Activated naive CD8-positive, alpha-beta T cell treated with anti-CD3 and anti-CD28 coated beads for 36 hours (primary cell): ENCODE measurements at places on chromosomes 1 and 21. TPM values are rescaled to one million over a fixed set of nuclear protein-coding genes. Genes with fewer than 3 reads are reported as not detected.
A peak's percentile ranks its signal among the peaks of the same experiment; 100 is the strongest.

DNA sequence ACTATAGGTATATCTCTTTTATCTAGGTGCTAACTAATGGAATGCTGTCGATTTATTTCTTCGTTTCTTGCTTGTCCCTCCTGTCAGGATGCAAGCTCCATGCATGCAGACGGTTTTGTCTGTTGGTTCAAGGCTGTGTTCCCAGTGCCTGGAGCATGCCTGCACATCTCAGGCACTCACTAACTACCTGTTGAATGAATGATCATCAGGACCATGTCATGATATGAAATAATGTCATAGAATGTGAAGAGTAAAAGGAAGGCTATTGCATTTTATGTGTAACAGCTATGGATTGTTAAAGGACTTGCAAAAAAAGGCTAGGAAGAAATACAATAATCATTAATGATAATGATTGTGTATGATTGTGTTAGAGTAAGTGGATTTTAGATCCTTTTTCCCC lies 4.2 kb downstream of the GPR25 start:
- no peak for DNase-seq

DNA sequence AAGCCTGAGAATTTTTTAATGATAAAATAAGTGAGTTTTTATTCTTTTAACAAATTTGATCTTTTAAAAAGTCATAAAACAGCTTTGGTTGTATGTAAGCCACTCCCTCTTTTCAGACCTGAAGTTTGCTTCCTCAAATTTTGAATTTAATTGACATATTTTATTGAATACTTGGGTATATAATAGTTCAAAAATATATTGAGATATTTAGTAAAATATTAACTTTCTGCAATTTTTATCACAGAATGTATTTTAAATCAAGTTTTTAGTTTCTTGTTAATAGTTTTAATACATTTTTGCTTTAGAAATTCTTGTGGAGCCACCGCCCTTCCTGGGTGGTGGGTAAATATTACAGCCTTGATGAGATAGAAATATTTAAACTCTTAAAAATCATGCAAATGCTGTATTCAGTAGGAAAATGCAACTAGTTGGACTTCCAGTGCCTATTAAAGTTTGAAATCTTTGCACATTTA lies 867 bp downstream of the PTPRC start:
- DNase-seq: no peak

GRCh38 chr1:19062258-19063029 lies 106.0 kb upstream of the IFFO2 start:
- DNase-seq: no peak

GRCh38 chr1:178352790-178353416 lies 143.9 kb downstream of the CLEC20A start:
- no peak for DNase-seq

- no peak for DNase-seq
Observed at GRCh38 chr1:39789571-39790110, 976 bp upstream of the BMP8B start.

- DNase-seq: no peak
Observed at GRCh38 chr1:59057211-59057694, 239.6 kb upstream of the FGGY start.

DNA sequence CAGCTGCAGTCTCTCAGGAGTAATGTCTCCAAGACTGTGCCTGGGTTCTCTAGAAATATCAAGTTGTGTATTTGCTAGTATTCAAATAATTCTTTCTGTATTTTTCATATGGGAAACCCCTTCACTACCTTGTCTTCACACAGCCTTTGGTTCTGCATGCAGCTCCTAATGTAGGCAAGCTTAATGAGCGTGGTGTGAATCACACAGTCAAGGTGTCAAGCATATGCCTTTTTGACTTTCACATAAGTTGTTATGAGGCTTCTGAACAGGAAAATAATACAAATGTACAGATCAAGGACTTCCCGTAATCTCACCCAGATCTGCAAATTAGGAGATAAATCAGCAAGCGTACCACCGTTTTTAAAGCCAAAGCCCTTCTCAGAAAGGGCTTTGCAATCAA lies at the start of gene FCRL3:
TSS of gene FCRL3 (minus strand) at position 38 of the 400 bp plus-strand sequence. CDS start 280 bp downstream, outside the sequence.
- DNase-seq: no peak

DNA sequence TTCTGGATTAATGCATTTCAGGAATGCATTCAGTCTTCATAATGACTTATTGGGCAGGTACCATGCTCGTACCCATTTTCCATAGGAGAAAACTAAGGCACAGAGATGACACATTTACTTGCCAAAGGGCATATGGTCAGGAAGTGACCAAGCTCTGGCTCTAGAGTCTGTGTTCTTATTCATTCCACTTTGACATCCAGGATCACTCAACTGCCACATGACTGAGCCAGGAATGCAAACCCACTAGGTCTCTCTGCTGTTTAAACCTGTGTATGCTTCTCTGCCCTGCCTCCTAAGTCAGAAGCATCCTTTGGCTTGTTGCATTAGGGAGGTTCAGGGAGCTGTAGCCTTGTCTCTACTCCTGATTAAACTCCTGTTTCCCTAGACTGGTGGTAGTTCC lies 7.5 kb downstream of the KAZN start:
- no peak for DNase-seq

- DNase-seq: no peak
Observed at GRCh38 chr1:167737169-167737568, 15.4 kb downstream of the MPZL1 start.

- no peak for DNase-seq
Observed at GRCh38 chr21:41725421-41726031, 41.3 kb downstream of the RIPK4 start.

DNA sequence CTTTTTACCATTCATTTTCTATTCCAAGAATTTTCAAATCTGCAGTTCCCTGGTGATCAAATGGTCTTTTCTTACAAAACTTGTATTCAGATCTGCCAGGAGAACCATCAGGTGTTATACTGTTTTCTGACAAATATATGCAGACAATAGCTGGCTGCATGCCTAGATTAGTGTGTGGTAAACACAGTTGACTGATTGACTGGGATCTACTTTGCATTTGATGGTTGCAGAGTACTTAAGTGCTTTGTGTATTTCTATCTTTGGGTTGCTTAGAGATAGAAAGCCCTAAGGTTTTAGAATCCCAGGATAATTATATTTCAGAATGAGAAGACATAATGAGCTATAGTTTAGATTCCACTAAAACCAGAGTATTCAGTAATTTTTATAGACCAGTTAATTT lies 102.0 kb upstream of the CHODL start:
- DNase-seq: no peak

- no peak for DNase-seq
Observed at GRCh38 chr1:1996207-1996651, 7.4 kb downstream of the CFAP74 start.

- no peak for DNase-seq
Observed at GRCh38 chr1:86370601-86371022, 25.5 kb downstream of the ODF2L start.

DNA sequence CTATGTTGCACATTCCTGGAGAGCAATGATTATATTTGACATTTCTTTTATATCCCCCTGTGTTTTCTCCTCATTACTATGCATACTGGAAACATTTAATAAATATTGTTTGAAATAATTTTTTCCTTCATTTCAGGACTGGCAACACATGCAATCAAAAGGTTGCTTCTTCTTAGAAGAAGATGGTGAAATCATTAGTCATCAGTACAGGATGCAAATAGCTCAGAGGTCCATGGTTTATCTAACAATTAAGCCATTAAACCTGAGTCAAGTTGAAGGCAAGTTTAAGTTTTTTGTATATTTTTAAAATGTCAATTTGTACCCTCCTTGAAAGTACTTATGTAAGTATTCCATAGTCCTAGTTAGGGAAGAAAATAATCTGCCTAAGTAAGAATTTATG lies 22.5 kb downstream of the EFCAB7 start:
- no peak for DNase-seq

DNA sequence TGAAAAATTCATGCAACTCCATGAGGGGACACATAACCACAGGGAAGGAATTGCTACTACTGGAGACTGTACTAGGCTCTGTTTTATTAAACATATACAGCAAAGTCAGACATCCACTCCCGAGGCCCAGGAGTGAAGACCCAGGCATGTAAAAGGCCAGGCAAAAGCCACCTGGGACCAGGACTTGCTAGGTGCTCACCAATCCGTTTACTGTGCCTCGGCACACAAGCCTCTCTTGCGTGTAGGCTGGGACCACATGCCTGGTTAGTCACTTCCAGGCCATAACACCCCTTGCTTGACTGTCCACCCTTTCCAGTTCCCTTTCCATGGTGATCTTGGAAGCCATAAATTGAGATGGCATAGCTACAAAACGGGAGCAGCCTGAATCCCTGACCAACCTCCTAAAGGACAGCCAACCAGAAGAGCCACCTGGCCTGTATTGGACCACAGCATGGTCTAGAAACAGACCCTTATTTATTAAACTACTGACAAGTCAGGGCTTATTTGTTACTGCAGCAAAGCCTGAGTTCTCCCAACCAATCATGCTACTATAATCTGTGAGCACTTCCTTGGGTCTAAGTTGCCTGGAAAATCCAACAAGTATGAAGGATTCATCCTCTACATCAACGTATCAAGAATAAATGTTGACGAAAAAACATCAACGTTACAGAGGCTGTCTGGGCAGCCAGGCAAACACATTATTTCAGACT lies 39.7 kb downstream of the URB1 start:
- DNase-seq: no peak

GRCh38 chr1:11099310-11100148 lies at the start of gene EXOSC10:
Gene EXOSC10, minus strand, starts transcription at chr1:11099869. Its CDS starts 38 bp downstream, at chr1:11099831.
- DNase-seq: peak; percentile 97

GRCh38 chr1:233675446-233675845 lies 61.5 kb downstream of the KCNK1 start:
- DNase-seq: no peak

GRCh38 chr1:33516891-33517567 lies 44.6 kb downstream of the ZSCAN20 start:
- DNase-seq: no peak

- DNase-seq: no peak
Observed at GRCh38 chr21:42311160-42311559, 4.0 kb downstream of the TFF3 start.

GRCh38 chr21:24594082-24594481 lies 1013.2 kb downstream of the MRPL39 start:
- no peak for DNase-seq

GRCh38 chr21:36989699-36990507 lies 16.6 kb upstream of the RIPPLY3 start:
- DNase-seq: peak; percentile 92

DNA sequence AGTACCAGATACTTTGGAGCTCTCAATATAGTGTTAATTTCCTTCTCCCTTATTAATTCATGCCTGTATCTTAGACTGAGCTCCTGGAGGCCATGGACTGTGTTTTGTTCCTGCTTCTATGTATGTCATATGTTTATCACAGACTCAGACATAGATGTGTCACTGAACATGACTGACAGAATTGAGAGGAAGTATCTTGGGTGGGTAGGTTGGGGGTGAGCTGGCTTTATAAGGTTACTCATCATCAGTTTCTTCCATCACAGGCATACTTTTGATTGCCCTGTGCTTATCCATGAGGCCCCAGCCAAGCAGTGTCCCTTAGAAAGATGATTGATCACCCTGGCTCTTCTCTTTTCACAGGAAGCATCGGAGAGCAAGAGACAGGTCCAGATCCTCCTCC lies 5.6 kb upstream of the SH3D21 start:
- DNase-seq: no peak

GRCh38 chr1:183472488-183473216 lies at the start of gene SMG7:
Gene SMG7, plus strand, starts transcription at chr1:183472499. Its CDS starts 122 bp downstream, at chr1:183472621.
- DNase-seq: peak; percentile 55

- no peak for DNase-seq
Observed at GRCh38 chr1:114384922-114385321, 126.1 kb downstream of the TRIM33 start.

- no peak for DNase-seq
Observed at GRCh38 chr1:55052221-55053142, 13.1 kb downstream of the PCSK9 start.

GRCh38 chr1:156053768-156054499 lies at the start of gene UBQLN4:
Gene UBQLN4, minus strand, starts transcription at chr1:156053798. Its CDS starts 97 bp downstream, at chr1:156053701.
- DNase-seq: peak; percentile 88

- no peak for DNase-seq
Observed at GRCh38 chr21:33132054-33132453, 62.1 kb downstream of the OLIG1 start.

GRCh38 chr1:229480495-229480894 lies 27.6 kb downstream of the NUP133 start:
- no peak for DNase-seq

GRCh38 chr1:158049853-158050252 lies 56.4 kb downstream of the KIRREL1 start:
- DNase-seq: no peak

DNA sequence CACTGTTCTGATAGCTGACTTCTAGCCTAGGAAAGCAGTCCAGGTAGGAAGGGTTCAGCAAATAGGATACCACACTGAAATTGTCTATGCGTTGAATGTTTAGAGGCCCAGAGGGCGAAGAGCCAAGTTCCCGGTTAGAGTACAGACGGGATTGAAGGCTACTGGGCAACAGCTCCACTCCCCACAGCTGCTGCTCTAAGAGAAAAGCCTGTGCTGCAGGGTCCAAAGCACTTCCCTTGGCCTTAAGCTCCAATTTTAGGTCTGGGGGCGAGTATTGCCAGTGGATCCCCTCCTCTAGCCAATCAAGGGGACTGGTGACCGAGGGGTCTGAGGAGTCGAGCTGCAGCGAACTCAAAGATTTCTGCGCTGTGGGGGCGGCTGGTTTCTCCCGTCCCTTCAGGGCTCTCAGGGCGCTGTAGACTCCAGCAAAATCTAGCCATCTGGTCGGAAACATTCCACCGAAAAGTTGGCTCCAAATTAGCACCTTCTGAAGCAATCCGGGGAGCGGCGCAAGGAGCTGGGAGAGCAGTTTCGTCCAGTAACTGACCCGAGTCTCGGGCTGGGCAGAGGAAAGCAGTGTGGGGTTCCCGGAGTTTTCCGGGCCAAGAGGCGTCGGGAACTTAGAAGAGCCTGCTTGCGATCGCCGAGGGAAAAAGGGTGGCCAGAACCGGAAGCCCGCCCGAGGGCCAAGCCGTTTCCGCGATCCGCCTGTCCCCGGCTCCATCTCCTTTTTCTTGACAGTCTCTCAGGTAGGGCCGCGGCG lies 748 bp downstream of the PPP1R15B start:
- peak; percentile 52 for DNase-seq

DNA sequence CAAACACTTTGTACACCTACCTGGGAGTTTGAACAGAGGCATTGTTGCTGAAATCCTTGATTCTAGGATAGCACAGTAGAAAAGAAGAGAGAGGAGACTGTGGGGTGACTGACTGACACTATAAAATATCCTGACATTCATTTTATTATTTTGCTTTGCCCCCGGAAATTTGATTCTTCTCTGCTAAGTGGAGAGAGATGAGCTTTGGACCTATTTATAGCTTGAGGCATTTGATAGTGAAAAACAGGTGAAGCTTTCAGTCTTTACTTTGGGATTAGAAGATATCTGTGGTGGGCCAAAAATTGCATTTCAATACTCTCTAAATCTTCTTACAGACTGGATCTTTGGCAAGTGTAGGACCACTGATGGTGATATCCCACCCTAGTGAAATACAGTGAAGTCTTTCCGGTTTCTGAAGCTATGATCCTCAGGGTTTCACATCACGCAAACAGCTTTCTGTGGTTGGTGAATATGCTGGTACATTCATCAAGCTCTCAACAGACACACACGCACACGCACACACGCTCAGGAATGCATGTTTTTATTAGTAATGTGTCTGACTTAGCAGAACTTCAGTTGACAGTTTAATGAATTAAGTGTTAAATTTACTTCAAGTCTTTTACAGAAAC lies at the start of gene AMPD1:
TSS of gene AMPD1 (minus strand) at position 117 of the 629 bp plus-strand sequence. CDS start at position 42, 75 bp downstream.
- no peak for DNase-seq

The RGS7 gene
- total RNA-seq: not detected

The GPR157 gene
- total RNA-seq: 2.3 TPM

The SERBP1 gene
- total RNA-seq: 628 TPM

The TCP10L gene
- total RNA-seq: 0.52 TPM

The ZNF684 gene
- 4.7 TPM for total RNA-seq

The NBPF10 gene
- total RNA-seq: 0.78 TPM

The TNFRSF8 gene
- 2.6 TPM for total RNA-seq

The F13B gene
- not detected for total RNA-seq

The SPRR2A gene
- not detected for total RNA-seq

The SPATA21 gene
- not detected for total RNA-seq

The RHEX gene
- total RNA-seq: not detected

The C21orf58 gene
- total RNA-seq: 16.5 TPM
